ENCODE measurements at places on chromosomes 12 and 14. TPM values are rescaled to one million over a fixed set of nuclear protein-coding genes. Genes with fewer than 3 reads are reported as not detected.

DNA sequence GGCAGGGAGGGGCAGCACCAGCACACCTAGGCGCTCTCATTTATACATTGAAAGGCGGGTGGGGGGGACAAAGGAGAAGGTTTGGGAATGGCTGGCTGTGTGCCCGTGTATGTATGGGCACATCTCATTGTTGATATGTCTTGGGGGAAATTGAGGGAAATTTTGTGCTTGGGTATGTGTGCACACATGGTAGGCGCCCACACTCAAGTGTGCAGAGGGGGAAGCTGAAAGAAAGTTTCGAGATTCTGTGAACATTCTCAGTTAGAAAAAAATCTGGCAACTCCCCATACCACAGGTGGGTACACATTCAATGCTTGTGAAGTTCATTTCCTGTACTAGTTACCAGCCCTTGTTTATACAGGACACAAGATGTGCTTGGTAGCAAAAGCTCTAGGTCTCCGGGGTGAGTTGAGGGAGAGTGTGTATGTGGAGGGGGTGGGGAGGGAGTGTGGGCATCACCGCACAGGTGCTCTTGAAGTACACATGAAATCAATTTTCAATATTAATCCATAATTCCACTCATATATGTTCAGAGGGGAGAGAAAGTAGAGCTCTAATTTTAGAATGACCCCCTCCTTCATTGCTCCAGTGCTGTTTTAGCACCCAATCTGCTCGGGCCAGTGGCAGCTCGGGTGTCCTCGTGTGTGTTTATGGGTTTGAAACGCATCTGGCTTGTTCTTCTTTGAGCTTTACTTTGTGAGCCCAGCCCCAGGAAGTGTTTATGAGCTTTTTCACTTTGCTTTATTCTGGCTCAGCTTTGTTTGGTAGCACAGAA is 286.0 kb downstream of the ZFP36L1 start:
- H3K4me3 ChIP-seq, result no peak overlapping the region
- H3K4me1 ChIP-seq, result peaks cover 82% of the 10 kb centered on the region
- H3K36me3 ChIP-seq, result no peaks in the 10 kb centered on the region
- no peaks in the 10 kb centered on the region for H3K27me3 ChIP-seq

GRCh38 chr12:61009192-61009591 is 1251.0 kb upstream of the USP15 start:
- no peak overlapping the region for H3K4me3 ChIP-seq
- no peaks in the 10 kb centered on the region for H3K27me3 ChIP-seq
- DNase-seq, result no peak
- H3K36me3 ChIP-seq, result no peaks in the 10 kb centered on the region
- no peak overlapping the region for H3K27ac ChIP-seq

DNA sequence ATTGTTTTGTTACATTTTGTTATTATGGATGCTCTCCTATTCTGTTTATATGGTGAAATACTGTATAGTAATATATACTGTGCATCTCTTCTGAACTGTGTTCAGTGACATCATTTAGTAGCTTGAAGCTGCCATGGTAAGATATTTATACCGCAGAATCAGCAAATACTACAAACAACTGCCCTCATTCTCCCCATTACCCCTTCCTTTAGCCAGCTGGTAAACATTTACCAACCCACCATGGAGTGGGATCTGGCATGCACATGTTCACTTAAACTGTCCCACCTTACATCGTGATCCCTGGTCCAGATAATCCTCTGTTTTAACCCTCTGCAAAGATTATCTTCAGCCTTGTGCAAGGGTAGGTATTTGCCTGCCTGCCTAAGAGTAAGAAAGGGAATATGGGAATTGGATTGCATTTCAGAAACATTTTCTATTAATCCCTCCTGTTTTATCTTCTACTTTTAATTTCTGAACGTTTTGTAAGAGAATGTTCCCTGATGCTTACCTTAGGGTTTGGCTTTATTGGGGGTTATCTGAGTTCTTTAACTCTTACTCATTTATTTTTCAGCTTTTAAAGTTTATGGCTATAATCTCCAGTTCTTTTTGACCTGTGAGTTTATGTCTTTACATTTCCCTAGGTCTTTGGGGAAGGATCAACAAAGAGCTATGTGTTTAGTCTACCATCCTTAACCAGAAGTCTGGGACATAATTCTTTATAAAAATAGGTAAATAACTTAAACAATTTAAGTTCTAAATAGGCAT is 46.5 kb downstream of the FBXO34 start:
- no peak overlapping the region for H3K4me3 ChIP-seq
- no peak for DNase-seq
- no peaks in the 10 kb centered on the region for H3K27me3 ChIP-seq
- H3K36me3 ChIP-seq, result peaks cover 34% of the 10 kb centered on the region
- H3K27ac ChIP-seq, result no peak overlapping the region

GRCh38 chr12:88750867-88751543 is 170.7 kb upstream of the KITLG start:
- H3K36me3 ChIP-seq, result no peaks in the 10 kb centered on the region
- H3K27ac ChIP-seq, result no peak overlapping the region

DNA sequence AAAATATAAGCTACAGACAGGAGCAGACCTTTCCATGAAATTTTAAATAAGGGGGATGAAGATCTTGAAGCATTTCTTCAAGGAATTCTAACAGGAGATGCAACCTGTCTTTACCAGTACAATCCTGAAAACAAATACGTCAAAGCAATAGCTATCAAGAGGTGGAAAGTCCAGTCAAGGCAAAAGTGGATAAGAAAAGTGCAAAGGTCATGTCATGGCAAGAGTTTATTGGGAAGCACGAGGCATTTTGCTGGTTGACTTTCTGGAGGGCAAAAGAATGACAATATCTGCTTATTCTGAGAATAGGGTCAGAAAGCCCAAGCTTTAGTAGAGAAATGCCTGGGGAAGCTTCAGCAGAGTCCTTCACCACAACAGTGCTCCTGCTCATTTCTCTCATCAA is 34.3 kb upstream of the PRB4 start:
- no peak overlapping the region for H3K27ac ChIP-seq
- H3K27me3 ChIP-seq, result no peaks in the 10 kb centered on the region
- no peaks in the 10 kb centered on the region for H3K36me3 ChIP-seq
- no peaks in the 10 kb centered on the region for H3K4me1 ChIP-seq
- no peak overlapping the region for H3K4me3 ChIP-seq

- H3K4me3 ChIP-seq, result no peak overlapping the region
- no peak for DNase-seq
- no peaks in the 10 kb centered on the region for H3K27me3 ChIP-seq
- H3K4me1 ChIP-seq, result peaks cover 13% of the 10 kb centered on the region
- H3K27ac ChIP-seq, result no peak overlapping the region
Observed at GRCh38 chr12:19298836-19299605, 140.3 kb upstream of the AEBP2 start.

DNA sequence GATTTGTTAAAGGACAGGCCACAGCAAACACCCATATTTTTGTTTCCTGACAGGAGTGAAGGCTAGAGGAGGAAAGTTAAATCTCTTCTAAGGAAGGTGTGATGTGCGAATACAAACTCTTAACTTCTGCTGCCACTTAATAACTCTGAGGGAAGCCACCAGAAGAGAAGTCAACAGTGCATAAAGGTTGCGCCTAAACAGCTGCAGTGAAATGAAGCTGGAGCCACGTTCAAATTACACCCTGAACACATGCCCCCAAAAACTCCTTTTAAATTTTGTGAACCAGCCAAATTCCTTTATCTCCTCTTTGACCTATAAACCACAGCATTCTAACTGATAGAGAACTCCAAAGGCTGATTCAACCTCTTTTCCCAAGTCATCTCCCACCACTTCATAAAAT is 22.4 kb downstream of the DENND5B start:
- no peak overlapping the region for H3K27ac ChIP-seq
- DNase-seq, result no peak

- H3K4me3 ChIP-seq, result no peak overlapping the region
- H3K27me3 ChIP-seq, result no peaks in the 10 kb centered on the region
- no peak overlapping the region for H3K27ac ChIP-seq
- H3K36me3 ChIP-seq, result peaks cover 28% of the 10 kb centered on the region
Observed at GRCh38 chr14:105578070-105578469, 51.7 kb downstream of the TMEM121 start.

- H3K36me3 ChIP-seq, result no peaks in the 10 kb centered on the region
- no peak overlapping the region for H3K4me3 ChIP-seq
- H3K27ac ChIP-seq, result no peak overlapping the region
Observed at GRCh38 chr12:43832463-43833168, 3.3 kb upstream of the TMEM117 start.

GRCh38 chr12:50604640-50604920 is 99.8 kb downstream of the DIP2B start:
- DNase-seq, result no peak
- H3K27ac ChIP-seq, result no peak overlapping the region
- no peak overlapping the region for H3K4me3 ChIP-seq
- no peaks in the 10 kb centered on the region for H3K27me3 ChIP-seq
- H3K36me3 ChIP-seq, result peaks cover 4% of the 10 kb centered on the region
- peaks cover 11% of the 10 kb centered on the region for H3K4me1 ChIP-seq

DNA sequence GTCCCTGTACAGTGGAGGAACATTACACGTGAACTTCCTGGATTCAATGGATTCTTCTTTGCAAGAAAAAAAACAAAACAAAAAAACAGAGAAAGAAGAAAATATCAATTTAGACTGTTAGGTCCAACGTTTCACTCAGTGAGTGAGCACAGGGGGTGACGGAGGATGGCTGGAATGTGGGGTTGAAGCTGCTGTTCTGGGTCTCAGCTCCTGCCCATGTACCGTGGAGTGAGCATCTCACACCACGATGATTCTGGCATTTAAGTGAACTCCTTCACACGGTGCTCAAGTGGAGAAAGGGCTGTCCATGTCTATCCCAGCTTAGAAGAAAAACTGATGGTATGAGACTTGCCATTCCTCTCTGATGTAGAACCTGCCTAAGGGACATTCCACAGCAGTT is 23.2 kb downstream of the CCND2 start:
- H3K36me3 ChIP-seq, result peaks cover 48% of the 10 kb centered on the region
- H3K27ac ChIP-seq, result peak overlapping the region; percentile 56
- no peak overlapping the region for H3K4me3 ChIP-seq
- H3K4me1 ChIP-seq, result peaks cover 10% of the 10 kb centered on the region

DNA sequence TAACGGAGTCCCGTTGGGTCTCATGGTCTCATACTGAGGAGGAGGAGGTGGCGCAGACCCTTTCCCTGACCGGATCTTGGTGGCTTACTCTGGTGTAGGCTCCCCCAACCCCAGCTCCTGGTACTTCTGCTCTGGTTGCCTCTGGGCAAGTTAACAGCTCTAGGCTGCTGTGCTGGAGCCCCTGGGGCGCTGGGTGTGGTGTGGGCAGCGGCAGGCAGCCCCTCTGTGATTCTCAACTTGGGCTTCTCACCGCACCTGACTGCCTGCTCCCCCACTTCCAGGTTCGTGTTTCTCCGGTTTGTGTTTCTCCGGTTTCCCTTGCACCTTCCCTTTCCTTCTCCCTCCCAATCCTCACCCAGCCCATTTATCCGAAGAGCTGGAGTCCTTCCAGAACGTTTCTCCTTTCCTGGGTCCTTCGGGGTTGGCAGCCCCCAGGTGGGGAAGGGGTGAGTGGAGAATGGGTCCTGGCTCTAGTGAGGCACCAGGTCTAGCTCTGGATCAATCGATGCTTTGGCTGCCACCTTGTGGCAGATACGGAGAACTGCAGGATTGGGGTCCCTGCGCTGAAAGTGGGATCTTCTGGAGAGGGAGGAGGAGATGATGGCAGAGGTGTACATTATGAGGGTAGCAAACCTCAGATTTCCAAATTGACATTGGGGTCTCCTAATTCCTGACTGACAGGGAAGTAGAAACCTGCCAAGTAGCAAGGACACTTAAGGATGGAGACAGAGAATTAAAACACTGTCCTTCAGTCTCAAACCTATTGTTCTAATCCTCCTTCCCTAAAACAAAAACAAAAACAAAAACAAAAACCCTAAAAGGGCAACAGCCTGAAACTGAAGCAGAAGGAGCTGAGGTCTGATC is 8.3 kb downstream of the CISTR start:
- H3K4me1 ChIP-seq, result peaks cover 19% of the 10 kb centered on the region
- DNase-seq, result peak; percentile 70
- no peak overlapping the region for H3K4me3 ChIP-seq
- no peak overlapping the region for H3K27ac ChIP-seq
- no peaks in the 10 kb centered on the region for H3K36me3 ChIP-seq

- no peak overlapping the region for H3K27ac ChIP-seq
- peaks cover 10% of the 10 kb centered on the region for H3K36me3 ChIP-seq
- DNase-seq, result no peak
- no peak overlapping the region for H3K4me3 ChIP-seq
Observed at GRCh38 chr14:59225281-59225680, 36.8 kb downstream of the DAAM1 start.

DNA sequence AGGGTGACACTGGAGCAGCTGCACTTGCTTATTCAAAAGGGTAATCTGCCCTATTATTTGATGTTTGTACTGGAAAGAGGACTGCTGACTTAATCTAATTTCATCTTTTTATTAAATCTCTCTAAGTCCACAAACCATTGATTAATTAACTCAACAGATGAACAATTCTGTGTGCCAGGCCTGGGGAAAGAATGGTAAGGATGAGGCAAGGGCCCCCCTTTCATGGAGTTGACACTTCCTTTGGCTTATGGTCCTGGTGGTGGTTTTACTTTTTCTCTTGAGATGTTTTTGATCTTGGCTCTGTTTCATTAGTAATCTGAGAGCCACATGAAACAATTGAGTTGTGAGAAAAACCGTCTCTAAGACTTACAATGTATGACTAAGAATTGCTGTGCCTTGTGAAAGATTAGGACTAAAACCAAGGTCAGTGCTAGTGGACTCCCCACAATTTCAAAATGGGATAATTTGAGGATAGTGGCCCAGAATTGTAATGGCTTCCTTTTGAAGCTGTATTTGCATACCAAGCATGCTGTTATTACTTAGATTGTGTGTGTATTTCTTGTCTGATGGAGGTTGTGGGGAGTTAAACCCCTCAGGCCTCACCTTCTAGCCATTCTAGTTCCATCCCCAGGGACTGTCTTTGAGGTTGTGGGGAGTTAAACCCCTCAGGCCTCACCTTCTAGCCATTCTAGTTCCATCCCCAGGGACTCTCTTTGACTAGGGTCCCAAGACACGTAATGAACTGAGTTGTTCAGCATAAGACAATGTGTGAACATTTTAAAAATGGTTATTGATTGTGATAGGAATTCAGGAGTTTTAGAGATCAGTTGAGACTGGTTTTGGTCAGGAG is 52.5 kb upstream of the EVL start:
- no peak for DNase-seq
- peak overlapping the region; percentile 77 for H3K27ac ChIP-seq
- peaks cover 13% of the 10 kb centered on the region for H3K36me3 ChIP-seq
- no peak overlapping the region for H3K4me3 ChIP-seq
- H3K4me1 ChIP-seq, result peaks cover 62% of the 10 kb centered on the region
- H3K27me3 ChIP-seq, result no peaks in the 10 kb centered on the region

GRCh38 chr12:117148642-117149041 is 41.6 kb downstream of the FBXO21 start:
- DNase-seq, result no peak
- H3K36me3 ChIP-seq, result peaks cover 29% of the 10 kb centered on the region
- no peaks in the 10 kb centered on the region for H3K27me3 ChIP-seq
- H3K4me1 ChIP-seq, result peaks cover 8% of the 10 kb centered on the region

Gene RASSF9
- total RNA-seq, result 5.0 TPM

Gene SERPINA10
- total RNA-seq, result not detected

Gene CBLN3
- 4.8 TPM for total RNA-seq

Gene ZBTB42
- total RNA-seq, result 5.8 TPM

Gene CRACR2A
- total RNA-seq, result 1.1 TPM

Gene TMEM121
- 5.6 TPM for total RNA-seq

Gene IL31
- total RNA-seq, result not detected
